C1 segment of cervical spinal cord (tissue), 14 donors: ENCODE measurements at places on chromosomes 13 and 19.
A peak's percentile ranks its signal among the peaks of the same experiment; 100 is the strongest.

DNA sequence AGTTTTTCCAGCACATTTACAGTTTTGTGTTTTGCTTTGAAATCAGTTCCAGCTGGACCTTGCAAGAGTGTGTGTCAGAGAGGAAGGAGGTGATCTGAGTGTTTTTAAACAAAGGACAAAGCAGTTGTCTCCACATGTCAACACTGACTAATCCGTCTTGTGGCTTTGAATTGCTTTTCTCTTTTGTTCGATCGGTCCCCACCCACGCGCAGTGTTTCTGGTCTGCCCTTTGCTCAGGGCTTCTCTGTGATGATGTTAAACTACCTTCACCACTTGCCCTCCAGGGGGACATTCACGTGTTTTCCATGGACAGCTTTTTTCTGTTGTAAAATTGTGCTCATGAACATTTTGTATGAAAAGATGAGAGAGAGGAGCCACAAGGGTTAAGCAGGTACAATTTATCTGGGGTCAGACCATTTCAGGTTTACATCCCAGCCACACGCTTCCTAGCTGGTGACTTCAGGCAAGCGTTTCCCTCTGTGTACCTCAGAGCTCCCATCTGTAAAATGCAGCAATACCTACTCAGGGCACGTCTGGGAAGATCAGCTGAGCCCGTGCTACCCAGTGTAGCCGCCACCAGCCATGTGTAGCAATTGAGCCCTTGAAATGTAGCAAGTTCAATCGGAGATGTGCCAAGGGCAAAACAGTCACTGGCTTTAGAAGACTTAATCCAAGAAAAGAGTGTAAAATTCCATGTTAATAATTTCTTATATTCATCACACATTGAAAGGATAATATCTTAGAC lies 13.5 kb upstream of the PLA2G4C start:
- peak; percentile 30 for DNase-seq

- DNase-seq: no peak
Measured at GRCh38 chr13:81116461-81117282, 775.7 kb upstream of the SPRY2 start.

DNA sequence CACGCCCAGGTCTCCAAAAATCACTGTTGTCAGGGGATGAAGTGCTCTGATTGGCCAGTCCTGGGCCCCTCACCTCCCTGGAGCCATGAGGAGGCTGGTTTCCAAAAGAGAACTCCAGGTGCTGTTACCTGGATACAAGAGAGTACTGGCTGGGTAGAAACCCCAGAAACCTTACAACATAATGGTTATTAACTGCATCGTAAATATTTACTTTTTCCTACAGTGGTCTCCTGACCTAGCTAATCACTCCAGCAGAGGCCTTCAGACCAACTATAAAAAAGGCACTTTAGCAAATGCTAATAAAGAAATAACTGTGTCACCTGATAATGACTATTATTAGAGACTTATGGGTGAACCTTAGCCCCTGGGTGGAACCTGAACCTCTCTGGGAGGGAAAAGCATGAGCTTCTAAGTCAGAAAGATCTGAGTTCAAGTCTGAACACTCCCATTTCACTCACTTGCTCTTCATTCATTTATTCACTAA lies 1.5 kb upstream of the IGSF23 start:
- no peak for DNase-seq

DNA sequence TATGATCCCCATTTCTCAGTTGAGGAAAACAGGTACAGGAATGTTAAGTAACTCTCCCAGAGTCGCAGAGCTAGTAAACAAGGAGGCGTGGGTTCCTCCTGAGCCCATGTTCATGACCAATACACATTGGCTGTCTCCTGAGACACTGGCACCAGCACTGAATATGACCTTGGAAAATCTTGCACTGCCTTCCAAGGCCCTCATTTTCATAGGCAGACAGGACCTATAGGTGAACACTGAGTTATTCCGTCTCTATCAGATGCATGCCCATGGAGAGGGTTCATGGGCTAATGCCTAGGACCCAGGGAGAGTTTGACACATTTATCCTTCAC lies 504.8 kb downstream of the RFC3 start:
- no peak for DNase-seq

DNA sequence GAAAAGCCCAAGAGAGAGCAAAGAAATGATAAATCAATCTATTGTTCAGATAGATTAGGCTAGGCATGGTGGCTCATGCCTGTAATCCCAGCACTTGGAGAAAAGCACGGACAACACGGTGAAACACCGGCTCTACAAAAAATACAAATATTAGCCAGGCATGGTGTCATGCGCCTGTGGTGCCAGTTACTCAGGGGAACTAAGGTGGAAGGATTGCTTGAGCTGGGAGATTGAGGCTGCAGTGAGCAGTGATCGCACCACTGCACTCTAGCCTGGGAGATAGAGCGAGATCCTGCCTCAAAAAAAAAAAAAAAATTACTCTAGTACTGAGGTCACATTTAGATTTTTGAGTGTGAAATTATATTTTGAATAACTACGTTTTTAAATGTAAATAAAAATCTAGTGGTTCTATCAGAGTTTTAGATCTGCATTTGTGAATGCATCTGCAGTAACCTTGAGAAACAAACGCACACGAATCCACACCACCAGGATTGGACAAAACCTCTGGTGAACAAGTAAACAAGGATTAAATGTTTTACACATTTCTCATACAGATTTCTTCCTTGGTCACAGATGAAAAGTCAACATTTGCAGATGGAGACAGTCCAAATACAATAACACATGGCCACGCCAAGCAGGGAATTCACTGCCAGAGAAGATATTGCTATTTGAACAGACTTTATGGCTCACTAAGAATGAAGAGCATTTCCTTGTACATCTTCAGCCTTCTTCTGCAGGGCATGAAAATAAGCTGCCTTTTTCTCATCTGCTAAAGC lies 917.6 kb downstream of the PCDH9 start:
- DNase-seq: no peak

DNA sequence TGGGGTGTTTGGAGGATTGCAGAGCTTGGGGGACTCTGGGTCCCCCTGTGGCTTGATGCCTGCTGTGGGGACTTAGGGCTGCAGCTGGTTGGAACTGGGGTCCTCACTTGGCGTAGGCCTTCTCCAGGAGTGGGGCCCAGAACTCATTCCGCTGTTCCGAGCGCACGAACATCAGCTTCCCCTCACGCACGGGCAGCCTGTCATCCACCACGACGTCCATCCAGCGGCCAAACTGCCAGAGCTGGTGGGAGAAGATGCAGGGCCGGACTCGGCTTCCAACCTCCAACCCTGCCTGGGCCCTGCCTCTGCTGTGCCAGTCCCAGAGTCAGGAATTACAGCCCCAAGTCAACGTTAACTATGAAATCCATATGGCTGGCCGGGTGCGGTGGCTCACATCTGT lies 2.6 kb downstream of the CAPN12 start:
- DNase-seq: no peak

DNA sequence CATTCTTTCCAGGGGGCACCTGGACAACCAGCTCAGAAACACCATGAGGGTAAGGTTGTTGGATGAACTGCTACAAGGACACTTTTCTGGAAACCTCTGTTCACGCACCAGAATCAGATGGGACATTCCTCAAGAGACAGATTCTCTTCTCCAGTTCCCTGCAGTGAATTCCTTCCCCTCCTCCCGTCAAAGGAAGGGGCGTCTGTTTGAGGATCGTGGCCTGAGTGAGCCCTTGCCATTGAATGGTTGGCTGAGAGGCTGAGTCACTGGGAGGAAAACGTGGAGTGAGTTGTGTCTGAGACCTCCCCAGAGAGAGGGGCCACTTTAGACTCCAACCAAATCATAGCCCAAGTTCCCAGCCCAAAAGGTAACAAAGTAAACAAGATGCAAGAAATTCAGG lies 79.4 kb upstream of the ZNF507 start:
- no peak for DNase-seq

GRCh38 chr13:98896868-98897144 lies 81.1 kb downstream of the DOCK9 start:
- DNase-seq: no peak

- no peak for DNase-seq
Measured at GRCh38 chr19:17645339-17645963, 42.7 kb downstream of the UNC13A start.

DNA sequence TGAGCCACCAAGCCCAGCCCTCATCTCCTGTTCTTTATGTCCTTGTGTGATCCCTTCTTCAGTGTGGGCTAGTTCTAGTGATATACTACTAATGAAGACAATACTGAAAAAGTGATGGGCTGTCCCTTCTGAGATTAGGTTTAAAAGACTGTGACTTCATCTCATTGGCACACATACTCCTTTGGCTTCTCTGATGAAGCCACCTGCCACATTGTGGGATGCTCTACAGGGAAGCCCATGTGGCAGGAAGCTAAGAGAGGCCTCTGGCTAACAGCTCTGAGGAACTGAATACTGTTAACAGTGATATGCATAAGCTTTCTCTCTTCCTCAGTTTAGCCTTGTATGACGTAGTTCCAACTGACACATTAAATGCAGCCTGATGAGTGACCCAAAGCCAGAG lies 13.6 kb downstream of the CSNK1A1L start:
- no peak for DNase-seq

- peak; percentile 65 for DNase-seq
Measured at GRCh38 chr19:57830071-57830602, at the start of gene ZNF587B. Gene ZNF587B (plus strand): TSS chr19:57830299. CDS start chr19:57830529, 230 bp downstream.

DNA sequence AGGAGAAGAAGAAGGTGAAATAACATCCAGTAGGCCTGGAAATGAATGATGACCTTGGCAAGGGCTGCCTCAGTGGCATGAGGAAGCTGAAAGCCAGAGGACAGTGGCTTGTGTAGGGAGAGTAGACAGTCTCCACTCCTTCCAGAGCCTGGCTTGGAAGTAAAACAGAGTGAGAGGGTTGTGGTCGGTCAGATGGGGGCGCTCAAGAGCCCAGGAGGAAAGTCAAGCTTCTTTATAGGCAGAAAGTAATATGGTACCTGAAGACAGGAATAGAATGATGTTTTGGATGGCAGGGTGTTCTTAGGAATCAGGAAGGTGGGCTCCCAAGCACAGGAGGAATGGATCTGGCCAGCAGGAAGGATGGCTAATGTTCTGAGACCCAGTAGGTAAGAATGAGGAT lies 75.1 kb upstream of the TSC22D1 start:
- no peak for DNase-seq

DNA sequence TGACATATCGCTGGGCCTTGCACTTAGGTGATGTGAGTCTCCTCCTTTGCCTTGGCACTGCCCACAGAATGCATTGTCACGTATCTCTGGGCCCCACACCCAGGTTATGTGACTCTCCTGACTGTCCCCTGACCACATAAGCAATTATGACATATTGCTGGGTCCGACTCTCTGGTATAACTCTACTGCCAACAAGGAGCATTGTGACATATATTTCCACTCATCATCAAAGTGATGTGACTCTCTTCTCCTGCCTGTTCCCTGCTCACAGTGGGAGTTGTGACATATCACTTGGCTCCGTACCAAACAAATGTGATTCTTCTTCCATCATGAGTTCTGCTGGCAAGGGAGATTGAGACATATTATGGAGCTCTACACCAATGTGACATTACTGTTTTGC lies 15.4 kb upstream of the ZNF681 start:
- no peak for DNase-seq

DNA sequence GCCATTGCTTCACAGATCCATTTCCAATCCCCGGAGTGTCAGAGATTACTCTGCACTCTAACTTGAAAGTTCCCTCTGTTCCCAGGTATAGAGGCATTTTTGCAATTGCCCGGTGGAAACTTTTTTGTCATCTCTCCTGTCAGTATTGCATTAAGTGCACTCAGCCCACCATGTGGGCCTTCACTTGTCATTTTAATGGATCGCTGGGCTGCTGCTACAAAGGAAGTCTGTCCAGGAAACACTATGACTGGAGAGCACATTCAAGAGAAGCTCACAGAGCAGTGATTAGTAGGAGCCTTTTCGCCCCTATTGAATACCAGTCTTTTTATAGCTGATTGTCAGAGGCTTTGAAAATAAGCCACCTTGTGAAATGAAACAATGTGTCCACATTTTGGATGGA lies 180.9 kb downstream of the B3GLCT start:
- DNase-seq: no peak

- no peak for DNase-seq
Measured at GRCh38 chr13:106003651-106004050, 531.8 kb downstream of the EFNB2 start.

DNA sequence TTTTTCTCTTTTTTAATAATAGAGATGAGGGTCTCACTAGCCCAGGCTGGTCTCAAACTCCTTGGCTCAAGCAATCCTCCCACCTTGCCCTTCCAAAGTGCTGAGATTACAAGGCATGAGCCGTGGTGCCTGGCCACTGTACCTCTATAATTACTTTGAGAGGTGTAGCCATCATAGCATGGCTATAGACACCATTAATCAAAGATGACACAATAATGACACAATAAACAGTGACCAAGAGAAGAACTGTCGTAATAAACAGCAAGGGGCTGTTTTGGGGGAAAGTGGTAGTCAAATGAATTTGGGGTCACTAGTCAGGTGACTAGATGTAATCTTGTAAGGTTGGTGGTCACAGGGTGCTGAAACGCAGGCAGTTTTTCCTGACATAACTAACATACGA lies 30.4 kb downstream of the KLF5 start:
- DNase-seq: no peak

- DNase-seq: no peak
Measured at GRCh38 chr13:40984668-40985366, 34.3 kb downstream of the ELF1 start.

DNA sequence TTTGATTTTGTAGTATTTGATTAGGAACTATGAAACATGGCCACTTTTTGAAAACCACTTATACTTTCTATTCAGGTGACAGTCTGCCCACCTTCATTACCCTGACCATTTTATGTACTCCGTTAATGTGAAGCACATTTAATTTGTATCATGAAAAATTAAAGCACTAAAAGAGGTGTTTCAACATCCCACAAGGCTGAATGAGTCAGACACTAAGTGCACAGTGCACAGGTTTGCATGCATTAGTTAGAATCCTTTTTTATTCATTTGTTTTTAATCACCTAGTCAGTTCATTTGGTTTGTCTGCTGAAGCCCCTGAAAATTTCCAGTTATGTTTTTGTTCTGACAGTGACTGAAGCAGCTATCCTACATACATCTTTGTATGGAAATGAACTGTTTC lies 271.0 kb downstream of the SLITRK5 start:
- no peak for DNase-seq

DNA sequence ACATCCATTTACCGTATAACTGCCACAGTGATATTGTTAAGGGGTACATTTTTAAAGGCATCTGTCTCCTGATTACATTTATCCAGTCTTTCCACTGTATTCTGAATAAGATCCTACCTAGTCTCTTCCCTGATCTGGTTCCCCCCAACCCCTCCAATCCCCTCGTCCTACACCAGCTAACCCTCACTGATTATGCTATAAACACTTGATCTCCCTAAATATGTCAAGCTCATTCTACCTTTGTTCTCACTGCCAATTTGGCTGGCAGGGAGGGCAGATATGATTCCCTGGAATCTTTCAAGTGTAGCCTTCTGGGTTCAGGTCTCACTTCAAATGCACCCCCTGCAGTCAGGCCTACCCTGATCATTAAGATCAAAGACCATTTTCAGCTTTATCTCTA lies 1379.8 kb upstream of the MIR17HG start:
- no peak for DNase-seq

- no peak for DNase-seq
Measured at GRCh38 chr19:44282846-44283245, 22.0 kb downstream of the ZNF235 start.

DNA sequence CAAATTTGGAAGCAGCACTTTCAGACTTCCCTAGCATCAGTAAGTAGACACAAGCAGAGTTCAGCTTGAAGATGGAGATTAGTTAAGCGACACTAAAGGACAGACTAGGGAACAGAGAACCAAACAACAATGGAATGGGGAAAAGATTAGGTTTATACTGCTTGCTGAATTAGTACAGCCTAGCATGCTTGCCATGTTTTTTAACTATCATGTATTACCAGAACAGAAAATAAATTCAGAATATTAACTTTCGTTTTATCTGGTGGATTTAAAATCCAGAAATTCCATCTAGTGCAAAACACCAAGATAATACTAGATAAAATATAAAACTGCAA lies 451.5 kb upstream of the SLC10A2 start:
- no peak for DNase-seq
